ENCODE measurements at places on chromosomes 11 and 22.

DNA sequence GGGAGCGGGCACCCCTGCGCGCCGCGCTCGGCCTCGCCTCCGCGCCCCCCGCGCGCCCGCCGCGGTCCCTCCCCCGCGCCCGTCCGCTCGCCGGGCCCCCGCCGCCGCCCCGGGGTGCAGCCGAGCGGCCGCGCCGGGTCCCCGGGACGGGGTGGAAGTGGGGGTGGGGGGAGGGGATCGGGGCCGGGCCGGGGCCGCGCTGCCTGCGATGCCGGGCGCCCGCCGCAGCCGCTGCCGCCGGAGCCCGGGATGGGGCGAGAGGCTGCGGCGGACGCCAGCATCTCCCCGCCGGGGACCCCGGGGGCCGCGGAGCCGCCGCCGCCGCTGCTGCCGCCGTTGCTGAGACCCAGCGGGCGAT, 365 bp downstream of the MGAT3 start:
- no peak for DNase-seq

DNA sequence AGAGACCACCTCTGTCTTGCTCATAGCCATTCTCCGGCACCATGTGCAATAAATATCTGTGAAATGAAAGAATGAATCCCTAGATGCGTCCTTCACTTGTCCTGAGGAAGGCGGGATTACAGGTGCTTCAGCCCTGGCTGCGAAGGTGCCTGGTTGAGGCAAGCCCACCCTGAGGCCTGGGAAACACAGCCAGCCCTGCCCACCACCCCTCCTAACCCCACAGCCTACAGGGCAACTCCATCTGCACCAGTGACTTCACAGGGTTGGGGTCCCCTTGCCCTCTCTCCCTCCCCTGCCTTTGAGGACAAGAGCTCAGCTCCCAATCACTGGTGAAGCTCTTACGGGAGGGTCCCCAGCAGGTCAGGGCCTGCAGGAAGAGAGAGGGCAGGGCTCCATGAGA, 17.5 kb upstream of the SCGB1A1 start:
- DNase-seq = no peak

DNA sequence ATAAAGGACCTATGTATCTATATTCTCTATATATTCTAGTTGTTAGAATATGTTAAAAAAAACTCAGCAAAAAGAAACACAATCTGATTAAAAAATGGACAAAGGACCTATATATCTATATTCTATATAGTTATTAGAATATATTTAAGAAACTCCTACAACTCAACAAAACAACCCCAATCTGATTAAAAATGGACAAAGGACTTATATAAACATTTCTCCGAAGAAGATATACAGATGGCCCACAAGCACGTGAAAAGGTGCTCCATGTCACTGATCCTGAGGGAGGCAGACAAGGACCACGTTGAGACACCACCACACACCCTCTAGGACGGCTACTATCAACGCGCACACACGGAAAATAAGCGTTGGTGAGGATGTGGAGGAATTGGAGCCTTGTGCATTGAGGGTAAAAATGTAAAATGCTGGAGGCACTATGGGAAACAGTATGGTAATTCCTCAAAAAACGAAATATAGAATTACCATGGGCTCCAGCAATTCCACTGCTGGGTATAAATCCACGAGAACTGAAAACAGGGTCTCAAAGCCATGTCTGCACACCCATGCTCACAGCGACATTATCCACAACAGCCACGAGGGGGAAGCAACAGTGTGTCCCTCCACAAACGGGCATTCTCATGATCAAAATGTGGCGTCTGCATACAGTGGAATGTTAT, 22.7 kb downstream of the YPEL1 start:
- DNase-seq = peak; percentile 62

- DNase-seq = no peak
Measured at GRCh38 chr11:90840071-90840470, 617.2 kb upstream of the CHORDC1 start.

DNA sequence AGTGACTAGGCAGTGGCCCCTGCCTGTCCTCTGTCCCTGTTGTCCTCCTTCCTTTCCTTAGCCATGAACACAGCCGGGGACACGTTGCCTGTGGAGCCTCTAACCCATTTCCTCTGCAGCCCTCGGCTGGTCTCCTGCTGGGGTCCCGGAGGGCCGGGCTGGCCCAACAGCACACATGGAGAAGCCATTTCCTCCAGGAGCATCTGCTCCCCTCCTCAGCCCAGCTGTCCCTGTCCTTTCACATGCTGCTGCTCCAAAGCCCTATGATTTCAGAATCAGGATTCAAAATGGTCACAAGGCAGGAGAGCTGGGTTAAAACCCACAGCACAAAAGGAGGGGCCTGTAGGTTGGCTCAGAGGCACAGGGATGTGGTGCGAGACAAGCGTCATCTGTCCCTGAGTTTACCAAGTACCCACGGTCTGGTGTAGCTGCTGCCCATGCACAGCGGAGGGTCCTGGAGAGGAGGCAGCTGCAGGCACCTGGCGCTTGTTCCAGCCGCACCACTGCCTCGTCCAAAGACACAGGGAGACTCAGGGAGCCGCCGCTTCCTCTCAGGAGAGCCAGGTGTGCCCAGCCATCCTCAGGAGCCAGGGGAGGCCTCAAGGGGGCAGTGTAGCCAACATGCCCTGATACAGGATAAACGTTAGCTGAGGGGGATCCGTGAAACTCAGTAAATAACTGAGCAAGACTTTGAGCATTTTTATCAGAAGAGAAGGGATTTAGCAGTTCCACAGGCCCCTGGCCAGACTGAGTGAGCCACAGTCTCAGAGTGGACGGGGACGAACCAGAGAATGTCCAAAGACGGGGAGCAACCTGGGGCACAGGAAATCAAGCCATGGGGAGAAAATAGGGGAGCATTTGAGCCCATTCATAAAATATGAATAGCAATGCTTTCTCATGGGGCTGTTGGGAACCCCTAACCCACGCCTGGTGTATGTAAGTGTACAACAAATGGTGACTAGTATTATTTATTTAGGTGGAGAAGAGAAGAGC, 3.9 kb upstream of the VSIG10L2 start:
- DNase-seq = peak; percentile 19

- no peak for DNase-seq
Measured at GRCh38 chr11:130576146-130576545, 127.7 kb downstream of the ADAMTS15 start.

- DNase-seq = no peak
Measured at GRCh38 chr11:36122671-36123070, 166.6 kb downstream of the COMMD9 start.

Measured in H54 (cell line).